Hematopoietic multipotent progenitor cell treated with erythropoietin and hydrocortisone succinate and interleukin-3 and kit ligand, for 4 days (in vitro differentiated cells): ENCODE measurements at places on chromosomes 13 and 19.

- no peak for DNase-seq
Measured at GRCh38 chr19:38483016-38483630, 49.6 kb downstream of the RYR1 start.

GRCh38 chr13:37216331-37216730 lies 110.9 kb upstream of the CSNK1A1L start:
- no peak for DNase-seq

DNA sequence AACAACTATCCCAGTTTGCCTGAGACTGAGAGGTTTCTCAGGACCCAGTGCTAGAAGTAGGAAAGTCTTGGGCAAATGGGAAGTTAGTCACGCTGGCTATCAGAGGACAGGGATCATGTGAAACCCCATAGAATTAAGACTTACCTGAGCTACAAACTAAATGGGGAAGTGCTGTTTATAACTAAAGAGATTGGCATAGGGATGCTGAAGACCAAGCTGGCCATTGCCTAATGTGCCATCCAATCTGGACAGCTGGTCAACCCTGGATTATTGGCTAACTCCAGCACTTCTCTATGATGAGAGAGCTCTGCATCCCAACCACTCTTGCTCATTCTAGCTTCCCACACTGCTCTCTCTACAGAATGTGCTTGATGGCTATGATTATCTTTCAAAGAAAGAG lies 216.1 kb downstream of the TDRD3 start:
- no peak for DNase-seq

- DNase-seq: no peak
Measured at GRCh38 chr13:97976610-97977521, 23.4 kb downstream of the IPO5 start.

DNA sequence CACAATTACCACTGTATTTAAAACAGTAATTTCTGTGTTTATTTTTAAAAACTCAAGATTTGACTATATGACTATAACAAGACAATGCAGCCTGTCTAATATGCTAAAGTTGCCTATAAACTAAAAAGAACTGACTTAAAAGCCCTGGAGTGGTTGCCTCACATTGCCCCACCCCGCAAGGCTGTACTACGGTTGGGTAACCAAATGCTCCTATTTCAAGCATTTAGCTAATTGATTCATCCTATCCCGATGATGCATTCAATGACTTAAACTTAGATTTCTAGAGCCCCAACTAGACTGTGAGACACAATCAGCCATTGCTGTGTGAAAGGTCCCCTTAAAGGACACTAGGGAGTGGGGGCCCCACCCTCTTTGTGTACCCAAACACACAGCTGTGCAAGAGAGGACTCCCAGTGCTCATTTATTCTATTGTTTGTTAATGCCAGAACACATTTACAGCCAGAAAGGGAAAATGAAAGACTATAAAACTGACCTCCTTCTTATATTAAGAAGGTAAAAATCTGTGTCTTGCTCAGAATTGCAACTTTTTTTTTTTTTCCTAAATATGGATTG lies 66.9 kb downstream of the MIPEP start:
- no peak for DNase-seq

GRCh38 chr13:83311886-83312577 lies 570.2 kb downstream of the SLITRK1 start:
- DNase-seq: no peak

- no peak for DNase-seq
Measured at GRCh38 chr19:34468409-34468808, 13.1 kb upstream of the WTIP start.

- peak; percentile 49 for DNase-seq
Measured at GRCh38 chr19:48194041-48194843, 23.8 kb downstream of the ZSWIM9 start.

- no peak for DNase-seq
Measured at GRCh38 chr19:40056505-40056904, 474 bp upstream of the ZNF780B start.

GRCh38 chr13:28047757-28048388 lies 52.5 kb downstream of the FLT3 start:
- peak; percentile 64 for DNase-seq

DNA sequence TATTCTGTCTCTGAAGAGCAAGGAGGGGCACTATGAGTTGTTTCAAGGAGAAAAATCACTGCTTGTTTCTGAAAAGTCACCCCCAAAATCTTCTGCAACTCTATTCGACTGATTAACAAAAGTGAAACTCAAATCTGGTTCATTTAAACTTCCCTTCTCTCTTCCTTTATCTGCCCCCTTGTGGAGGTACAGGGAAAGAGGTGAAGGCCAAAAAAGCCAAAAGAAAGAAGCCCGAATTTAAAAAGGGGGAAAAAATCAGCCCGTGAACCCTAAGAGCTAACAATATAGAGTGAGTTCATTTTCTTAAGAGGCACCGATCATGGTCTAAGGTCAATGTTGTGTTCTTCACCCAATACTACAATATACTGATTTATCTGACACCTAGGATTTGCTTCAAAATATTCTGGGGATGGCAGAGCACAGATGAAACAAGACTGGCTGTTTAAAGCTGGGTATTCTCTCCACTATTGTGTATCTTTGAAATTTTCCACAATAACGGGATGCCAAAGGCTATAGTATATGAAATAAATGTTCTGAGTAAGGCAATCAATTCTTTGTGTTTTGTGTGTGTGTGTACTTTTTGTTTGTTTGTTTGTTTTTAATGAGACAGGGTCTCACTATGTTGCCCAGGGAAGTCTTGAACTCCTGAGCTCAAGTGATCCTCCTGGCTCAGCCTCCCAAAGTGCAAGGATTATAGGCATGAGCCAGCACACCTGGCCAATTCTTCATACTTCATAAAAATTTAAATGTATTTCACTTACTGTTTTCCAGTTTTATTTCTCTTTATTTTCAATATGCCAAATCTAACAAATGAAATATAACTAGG lies 55.0 kb upstream of the EEF1AKMT1 start:
- DNase-seq: peak; percentile 88

DNA sequence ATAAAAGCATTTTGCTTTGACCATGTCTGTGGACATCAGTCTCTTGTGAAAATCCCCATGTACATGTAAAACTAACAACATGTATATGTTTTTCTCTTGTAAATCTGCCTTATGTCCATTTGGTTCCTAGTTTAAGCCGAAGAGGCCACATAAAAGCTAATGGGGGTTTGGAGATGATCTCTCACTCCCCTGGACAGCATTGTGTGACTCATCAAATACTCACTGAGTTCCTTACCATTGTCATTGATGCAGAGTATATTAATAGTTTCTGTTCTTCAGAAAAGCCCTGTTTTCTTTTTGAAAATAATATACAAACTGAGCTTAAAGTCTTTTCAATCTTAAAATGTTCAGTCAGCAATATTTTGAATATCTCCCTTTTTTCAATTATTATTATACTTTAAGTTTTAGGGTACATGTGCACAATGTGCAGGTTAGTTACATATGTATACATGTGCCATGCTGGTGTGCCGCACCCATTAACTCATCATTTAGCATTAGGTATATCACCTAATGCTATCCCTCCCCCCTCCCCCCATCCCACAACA lies 536.7 kb upstream of the HTR2A start:
- DNase-seq: no peak

DNA sequence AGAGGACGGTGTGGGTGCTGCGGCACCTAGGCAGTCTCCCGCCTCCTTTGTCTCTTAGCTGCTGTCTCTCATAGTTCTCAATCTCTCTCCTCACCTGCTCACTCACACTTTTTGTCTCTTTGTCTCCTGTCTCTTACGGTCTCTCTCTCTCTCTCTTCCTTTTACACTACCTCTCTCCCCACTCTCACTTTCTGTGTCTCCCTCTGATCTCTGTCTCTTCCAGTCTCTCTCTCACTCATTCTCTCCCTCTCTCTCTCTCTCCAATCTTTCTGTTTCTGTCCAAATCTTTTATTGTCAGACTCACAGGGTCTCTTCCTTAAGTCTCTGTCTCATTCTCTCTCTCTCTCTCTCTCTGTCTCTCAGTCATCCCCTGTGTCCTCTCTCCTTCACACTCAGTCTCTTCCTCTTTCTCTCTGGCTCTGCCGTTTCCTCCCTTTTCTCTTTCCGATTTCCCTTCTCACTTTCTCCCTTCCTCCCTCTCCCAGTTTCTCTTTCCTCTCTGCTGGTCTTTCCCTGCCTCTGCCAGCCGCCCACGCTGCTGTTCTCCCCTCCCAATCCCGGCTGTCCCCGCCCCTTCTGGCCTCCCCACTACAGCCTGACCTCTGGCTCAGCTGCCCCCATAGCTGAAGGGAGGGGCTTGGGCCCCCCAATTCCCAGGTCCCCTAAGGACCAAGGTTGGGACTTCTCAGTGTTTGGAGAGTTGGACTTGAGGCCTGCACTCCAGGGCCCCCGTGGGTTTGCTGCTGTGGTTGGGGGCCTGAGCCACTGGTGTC lies at the start of gene PLEKHA4:
TSS of gene PLEKHA4 (minus strand) at position 504 of the 773 bp plus-strand sequence. CDS start 997 bp downstream, outside the sequence.
- DNase-seq: no peak

DNA sequence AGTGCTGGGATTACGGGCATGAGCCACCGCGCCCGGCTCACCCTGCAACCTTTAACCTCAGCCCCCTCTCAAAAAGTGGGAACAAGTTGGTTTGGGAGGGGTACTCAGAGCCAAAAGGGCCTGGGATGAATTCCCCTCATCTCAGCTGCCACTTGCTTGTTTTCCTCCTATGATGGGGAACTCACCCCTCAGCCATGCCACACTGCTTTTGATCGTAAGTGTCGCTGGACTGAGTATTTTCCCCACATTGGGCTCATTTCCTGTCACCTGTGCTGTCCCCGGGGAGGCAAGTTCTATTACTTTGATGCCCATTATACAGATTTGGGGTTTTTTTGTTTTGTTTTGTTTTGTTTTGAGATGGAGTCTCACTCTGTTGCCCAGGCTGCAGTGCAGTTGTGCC lies 6.5 kb downstream of the R3HDM4 start:
- DNase-seq: no peak

DNA sequence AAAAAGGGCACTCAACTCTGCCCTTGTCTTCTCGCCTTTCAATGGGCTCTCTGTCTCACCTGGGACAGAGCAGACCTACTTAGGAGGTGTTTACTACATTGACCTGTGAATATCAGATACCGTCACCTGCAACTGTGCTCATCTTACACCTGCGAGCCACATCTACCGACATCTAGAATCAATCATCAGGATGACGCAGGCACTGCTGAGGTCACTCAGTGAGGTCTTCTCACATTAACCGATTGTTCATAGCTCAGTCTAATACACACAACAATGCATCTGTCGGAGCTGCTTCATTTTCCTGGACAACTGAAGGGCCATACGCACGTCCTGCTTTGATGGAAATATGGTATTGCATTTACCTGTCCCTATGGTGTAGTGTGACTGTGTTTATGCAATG lies 211.9 kb downstream of the FGF9 start:
- DNase-seq: no peak

- peak; percentile 36 for DNase-seq
Measured at GRCh38 chr19:46431824-46432223, 3.1 kb upstream of the PNMA8C start.

GRCh38 chr13:57546942-57547341 lies 84.6 kb upstream of the PCDH17 start:
- no peak for DNase-seq

DNA sequence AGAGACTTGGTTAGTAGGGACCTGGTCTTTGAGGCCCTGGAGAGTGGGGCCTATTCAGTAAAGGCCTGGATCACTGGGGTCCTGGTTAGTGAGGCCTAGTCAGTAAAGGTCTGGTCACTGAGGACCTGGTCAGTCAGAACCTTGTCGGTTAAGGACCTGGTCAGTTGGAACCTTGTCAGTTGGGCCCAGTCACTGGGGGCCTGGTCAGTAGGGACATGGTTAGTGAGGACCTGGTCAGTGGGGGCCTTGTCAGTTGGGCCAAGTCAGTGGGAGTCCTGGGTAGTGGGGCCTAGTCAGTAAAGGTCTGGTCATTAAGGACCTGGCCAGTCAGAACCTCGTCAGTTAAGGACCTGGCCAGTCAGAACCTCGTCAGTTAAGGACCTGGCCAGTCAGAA lies 43.2 kb upstream of the TPM4 start:
- no peak for DNase-seq

GRCh38 chr13:29801737-29802305 lies 48.6 kb downstream of the UBL3 start:
- DNase-seq: peak; percentile 48

DNA sequence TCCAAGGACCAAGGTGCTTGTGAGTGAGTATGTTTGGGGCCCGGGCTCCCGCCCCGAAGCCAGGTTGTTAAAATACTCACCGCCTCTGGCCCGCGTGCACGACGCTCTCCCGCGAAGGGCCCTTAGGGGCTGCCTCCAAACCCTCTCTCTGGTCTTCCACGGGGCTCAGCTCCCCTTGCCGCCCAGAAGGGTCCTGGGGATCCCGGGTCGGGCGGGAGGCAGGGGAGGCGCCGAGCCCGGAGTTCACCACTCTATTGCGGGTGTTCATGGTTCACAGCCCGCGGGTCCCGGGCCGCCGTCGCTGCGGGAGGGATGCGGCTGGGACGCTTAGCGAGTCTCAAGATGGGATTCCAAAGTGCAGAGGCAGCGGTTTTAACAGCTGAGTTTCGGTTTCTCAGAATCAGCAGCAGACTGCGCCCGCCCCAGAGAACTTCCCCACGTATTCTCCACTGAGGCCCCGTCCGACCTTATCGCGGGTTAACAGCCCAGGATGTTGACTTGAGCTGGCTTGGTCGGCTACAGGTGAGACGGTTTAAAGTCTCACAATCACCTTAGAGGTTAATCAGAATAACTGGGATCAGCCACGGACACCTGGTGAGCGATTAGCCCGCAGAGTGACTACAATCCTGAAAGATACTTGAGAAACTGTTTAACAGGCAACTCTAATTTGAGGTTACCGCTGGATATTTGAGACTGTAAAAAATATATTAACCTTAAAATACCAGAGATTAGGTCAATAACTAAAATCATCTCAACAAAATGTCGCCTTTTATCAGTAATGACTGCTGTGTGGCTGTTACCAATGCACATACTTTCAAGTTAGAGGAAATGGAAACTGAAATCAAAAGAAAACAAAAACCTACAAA lies at the start of gene EPSTI1:
TSS of gene EPSTI1 (minus strand) at position 344 of the 866 bp plus-strand sequence. CDS start at position 268, 76 bp downstream.
- DNase-seq: peak; percentile 90

DNA sequence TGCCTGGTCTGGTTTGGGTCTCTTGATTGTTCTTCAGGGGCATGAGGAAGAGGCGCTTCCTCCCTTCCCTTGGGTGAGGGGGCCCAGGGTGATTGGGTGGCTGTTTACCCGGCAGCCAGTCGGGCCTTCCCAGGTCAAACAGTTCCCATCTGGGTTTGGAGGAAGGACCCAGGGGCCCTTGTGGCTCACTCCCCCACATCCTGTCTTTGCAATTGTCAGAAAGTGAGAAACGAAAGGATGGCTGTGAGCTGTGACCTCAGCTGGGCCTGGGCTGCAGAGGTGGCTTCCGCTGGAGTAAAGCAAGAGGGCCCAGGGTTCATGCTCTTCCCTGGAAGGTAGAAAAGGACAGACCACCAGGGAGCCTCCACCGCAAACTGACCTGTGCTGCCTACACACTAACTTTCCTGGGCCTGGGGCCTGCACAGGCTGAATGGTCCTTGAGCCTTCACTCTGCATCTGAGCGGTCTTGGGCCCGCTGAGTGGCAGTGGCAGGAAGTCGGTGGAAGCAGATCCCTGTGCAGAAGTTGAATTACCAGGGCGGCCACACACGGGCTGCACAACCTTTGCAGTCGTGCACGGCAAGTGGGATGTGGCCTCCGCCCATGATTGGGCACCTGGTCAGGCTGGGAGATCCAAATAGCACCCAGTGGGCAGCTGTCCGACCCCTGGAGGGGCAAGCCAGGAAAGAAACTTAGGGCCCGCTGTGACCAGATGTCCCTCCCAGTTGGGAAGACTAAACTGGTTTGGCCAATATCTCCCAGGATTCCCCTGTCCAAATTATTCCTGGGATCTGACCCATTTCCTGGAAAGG lies 5.3 kb upstream of the CD79A start:
- DNase-seq: peak; percentile 74
